MM.1S (cell line): ENCODE measurements at places on chromosomes 4 and X.

DNA sequence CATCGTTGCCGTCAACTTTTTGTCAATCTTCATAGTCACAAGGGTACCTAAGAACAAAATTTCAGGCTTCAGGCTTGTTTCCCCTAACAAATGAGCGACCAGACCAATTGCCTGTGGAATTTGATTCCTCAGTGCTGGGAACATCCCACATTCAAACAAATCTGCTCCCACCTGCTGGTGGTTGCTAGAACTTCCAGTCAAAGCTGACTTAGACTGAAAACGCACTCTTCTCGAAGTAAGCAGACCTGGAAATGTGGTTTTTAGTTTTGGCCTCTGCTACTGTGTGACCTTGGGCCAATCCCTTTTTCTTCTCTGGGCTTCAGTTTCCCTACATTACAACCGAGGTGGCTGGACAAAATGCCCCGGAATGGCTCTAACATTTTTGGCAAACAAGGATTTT is 1.8 kb upstream of the GABRQ start:
- DNase-seq = peak; percentile 28

DNA sequence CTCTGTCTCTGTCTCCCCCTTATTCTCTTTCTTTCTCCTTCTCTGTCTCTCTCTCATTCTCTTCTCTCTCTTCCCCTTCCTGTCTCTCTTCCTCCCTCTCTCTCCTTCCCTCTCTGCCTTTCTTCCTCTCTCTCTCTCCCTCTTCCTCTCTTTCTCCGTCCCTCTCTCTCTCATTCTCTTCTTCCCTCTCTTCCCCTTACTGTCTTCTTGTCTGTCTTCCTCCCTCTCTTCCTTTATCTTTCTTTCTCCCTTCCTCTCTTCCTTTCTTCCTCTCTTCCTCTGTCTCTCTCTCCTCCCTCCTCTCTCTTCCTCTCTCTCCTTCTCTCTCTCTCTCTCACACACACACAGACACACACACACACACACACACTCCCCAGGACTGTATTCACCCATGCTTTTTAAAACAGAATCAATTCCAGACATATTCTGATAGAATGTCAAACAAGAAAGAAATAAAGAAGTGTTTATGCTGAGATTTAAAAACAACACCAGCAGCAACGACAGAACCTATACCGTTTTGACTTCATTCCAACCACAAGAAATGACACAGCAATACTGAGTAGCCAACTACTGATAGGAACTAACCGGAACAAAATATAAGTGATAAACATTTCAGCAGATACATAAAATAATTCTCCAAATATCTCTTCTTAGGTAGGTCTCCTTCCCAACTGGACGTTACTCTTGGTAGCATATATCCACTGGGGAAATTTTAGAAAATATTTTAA is 296.7 kb downstream of the ASMT start:
- DNase-seq = no peak

DNA sequence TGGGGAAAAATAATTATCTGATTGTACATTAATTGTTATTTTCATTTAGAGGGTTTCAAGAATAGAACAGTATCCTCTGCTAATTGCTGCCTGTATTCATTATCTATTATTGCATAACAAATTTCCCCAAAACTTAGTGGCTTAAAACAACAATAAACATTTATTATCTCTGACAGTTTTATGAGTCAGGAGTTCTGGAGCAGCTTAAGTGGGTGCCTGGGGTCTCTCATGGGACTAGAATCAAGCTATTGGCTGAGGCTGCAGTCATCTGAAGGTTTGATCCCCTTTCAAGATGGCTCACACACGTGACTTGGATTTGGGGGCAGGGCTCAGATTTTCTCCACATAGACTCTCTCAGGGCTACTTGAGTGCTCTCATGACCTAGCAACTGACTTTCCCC is 98.1 kb upstream of the JADE1 start:
- DNase-seq = no peak

GRCh38 chr4:184694412-184694956 is 39.4 kb downstream of the CENPU start:
- no peak for DNase-seq

DNA sequence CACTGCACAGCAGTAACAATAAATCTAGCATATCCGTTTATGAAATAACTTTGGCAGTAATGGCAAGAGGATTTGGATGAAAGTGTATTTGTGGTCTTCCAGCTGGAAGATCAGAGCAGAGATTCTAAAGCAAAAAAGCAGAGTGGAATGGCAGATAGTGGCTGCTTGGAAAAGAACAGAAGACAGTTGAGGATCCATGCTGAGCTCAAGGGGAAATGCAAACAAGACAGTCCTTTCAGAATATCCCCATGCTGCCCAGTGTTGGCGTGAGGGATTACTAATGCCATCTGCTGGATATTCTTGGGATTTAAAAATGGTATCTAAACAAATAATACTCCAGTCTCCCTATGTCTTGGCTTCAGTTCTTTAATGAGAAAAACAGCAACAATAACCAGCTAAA is 629.1 kb upstream of the ATOH1 start:
- peak; percentile 31 for DNase-seq

DNA sequence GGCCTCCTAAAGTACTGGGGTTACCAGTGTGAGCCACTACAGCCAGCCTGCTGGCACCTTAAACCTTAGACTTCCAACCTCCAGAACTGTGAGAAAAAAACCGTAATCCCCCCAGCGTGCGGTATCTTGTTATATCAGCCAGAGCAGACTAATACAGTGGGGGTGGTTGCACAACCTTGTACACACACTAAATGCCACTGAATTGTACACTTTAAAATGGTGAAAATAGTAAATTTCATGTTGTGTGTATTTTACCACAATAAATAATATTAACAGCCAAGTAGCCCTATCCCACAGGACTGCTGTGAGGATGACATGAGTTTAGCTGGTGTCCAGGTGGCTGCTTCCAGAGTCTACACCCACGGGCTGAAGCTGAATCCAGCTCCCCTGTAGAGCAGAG is 38.8 kb downstream of the ZBTB49 start:
- DNase-seq = no peak

DNA sequence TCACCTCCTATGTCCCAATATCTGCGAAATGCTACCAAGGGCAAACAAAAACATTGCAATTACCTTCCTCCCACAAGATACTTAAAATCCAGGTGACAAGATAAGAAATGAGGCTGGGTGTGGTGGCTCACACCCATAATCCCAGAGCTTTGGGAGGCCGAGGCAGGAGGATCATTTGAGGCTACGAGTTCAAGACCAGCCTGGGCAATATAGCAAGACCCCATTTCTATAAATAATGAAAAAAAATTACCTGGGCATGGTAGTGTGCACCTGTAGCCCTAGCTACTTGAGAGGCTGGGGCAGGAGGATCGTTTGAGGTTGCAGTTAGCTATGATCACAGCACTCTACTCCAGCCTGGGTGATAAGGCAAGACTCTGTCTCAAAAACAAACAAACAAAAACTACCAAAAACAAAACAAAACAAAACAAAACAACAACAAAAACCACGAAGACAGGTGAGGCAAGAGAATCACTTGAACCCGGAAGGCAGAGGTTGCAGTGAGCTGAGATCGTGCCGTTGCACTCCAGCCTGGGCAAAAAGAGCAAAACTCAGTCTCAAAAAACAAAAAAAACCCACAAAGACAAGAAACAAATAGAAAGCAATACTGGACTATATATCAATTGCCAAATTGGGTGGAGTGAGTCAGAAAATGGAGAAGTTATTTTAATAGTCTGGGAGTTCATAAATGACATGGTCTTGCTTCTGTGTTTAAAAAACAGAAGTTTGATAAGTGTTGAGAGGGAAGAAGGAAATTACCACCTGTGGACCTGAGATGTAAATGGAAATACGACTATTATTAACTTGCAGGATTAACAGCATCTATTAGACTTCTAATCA is 176.5 kb downstream of the FBXW7 start:
- no peak for DNase-seq

GRCh38 chr4:189046642-189047041 is 894.0 kb upstream of the FRG1 start:
- no peak for DNase-seq

- DNase-seq = no peak
These were observed 56.8 kb downstream of the SEPSECS start for GRCh38 chr4:25103418-25103817.
